ENCODE measurements at places on chromosomes 2 and 18.
A peak's percentile ranks its signal among the peaks of the same experiment; 100 is the strongest.

GRCh38 chr2:15720561-15721307 is 129.1 kb downstream of the DDX1 start:
- ATAC-seq, result no peak

GRCh38 chr18:79681484-79682387 is 2.1 kb downstream of the CTDP1 start:
- no peak for ATAC-seq

- no peak for ATAC-seq
Measured at GRCh38 chr18:22542406-22542835, 124.7 kb upstream of the CTAGE1 start.

DNA sequence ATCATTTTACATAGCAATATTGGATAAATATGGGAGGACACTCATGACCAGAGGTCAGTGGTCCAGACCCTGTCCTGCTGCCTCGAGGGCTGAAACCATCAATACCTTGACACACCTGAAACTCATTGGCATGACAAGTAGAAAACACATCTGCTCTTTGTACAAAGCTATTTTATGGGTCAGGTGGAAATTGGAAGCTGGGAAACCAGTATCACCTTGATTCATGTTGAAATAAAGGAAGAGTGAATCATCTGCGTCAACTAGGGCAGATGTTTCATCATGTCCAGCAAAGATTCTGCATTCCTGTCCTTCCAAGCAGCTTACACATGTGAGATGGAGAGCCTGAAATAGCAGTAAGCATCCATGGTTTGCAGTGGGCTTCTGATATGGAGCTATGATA is 80.0 kb upstream of the ERBB4 start:
- peak; percentile 94 for ATAC-seq

DNA sequence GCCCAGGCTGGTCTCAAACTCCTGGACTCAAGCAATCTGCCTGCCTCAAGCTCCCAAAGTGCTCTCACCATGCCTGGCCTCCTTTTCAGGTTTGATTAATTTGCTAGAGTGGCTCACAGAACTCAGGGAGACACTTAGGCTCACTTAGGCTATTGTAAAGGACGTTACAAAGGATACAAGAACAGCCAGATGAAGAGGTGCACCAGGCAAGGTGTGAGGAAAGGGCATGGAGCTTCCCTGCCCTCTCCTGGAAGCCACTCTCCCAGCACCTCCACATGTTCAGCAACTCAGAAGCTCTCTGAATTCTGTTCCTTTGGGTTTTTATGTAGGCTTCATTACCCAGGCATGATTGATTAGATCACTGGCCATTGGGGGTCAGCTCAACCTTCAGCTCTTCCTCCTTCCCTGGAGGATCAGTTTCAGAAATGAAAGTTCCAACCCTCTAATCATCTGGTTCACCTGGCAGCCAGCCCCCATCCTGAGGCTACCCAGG is 78.7 kb upstream of the RGPD5 start:
- ATAC-seq, result peak; percentile 90

DNA sequence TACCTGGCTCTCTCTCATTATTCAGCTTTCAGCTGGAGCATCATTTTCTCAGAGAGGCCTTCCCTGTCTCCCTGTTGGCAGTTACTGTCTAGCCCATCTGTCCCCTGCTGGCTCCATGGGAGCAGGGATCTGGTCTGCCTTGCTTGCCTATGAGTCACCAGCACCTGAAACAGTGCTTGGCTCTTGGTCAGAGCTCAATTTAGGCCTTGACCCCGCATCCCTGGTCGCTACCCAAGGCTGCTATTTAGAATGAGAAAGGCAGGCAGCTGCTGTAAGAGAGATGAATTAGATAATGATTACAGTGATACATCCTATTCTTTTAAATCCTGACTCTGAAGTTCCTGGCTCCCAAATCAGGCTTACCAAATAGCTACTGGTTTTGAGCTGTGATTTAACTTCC is 32.9 kb downstream of the KCNE4 start:
- ATAC-seq, result no peak

- ATAC-seq, result no peak
Measured at GRCh38 chr18:9711361-9712129, 3.4 kb downstream of the RAB31 start.

GRCh38 chr18:78679031-78679430 is 300.6 kb upstream of the SALL3 start:
- ATAC-seq, result no peak

GRCh38 chr2:201256082-201256481 is 4.3 kb upstream of the CASP8 start:
- ATAC-seq, result no peak

- peak; percentile 94 for ATAC-seq
Measured at GRCh38 chr2:205024822-205025518, 479.7 kb downstream of the PARD3B start.

- no peak for ATAC-seq
Measured at GRCh38 chr2:64839844-64840243, 149.4 kb upstream of the SLC1A4 start.

GRCh38 chr2:27308359-27308881 is at the start of gene UCN:
Gene UCN, minus strand, starts transcription at chr2:27308445. Its CDS starts 550 bp downstream, at chr2:27307895.
- peak; percentile 45 for ATAC-seq

DNA sequence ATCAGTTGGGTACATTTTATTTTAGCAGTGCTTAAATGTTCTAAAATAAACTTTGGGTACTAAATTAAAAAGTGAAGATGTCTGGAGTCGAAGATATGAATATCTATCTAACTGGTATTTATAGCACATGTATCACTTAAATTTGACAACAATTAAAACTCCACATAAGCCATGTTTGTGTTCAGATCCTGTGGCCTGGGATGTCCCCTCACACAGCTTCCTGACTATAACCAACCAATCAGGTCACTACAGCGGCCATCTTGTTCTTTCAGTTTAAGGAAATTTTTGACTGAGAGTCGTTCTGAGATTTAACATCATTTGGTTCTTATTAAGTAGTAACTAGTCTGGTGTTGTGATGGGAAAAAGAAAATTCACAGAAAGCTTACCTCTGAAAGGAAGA is 170.7 kb upstream of the NRP2 start:
- ATAC-seq, result no peak

DNA sequence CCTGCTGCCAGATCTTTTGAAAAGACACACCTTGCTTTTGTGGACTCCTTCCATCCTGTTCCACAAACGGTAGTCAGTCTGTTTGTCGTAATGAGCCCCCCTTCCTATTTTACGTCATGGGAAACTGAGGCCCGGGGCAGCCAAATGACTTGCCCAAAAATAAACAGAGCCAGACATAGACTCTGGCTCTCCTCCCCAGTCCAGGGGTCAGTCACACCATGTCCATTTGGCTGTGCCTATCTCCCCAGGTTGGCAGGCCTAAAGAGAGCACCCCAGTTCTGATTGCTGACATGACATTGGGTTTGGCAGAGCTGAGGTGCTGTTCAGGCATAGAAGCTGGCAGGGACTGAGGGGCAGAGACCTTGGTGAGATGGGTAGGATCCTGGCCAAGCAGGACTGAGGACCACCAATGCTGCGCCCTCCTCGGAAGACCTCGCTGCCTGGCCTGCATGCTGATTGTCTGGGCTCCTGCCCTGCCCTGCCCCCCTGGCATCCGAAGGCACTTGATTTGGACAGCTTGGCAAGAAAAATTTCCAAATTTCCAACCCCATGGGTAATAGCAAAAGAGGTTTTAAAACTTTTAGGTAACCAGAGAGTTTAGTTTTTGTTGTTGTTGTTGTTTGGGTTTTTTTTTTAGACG is 335.4 kb downstream of the DYSF start:
- ATAC-seq, result no peak

- peak; percentile 61 for ATAC-seq
Measured at GRCh38 chr2:205527801-205528200, 154.5 kb upstream of the NRP2 start.

DNA sequence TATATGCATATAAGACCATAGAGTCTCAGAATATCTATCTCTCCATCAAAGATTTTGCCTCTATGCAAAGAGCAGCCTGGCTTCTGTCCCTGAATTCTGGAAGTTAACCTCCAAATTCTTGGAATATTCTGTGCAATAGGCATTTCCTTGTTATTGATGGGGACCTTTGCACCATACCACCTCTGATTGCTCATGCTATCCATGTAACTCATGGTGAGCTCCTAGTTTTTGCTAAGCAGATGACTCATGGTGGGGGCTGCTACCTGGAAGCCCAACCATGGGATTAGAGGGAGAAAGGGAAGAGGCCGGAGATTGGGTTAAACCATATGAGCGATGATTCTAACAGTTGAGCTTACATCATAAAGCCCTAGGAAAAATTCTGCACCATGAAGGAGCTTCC is 310.2 kb upstream of the FIGN start:
- no peak for ATAC-seq

GRCh38 chr2:188647430-188648070 is 326.6 kb upstream of the COL3A1 start:
- no peak for ATAC-seq

- no peak for ATAC-seq
Measured at GRCh38 chr2:3445891-3446290, 66.4 kb downstream of the TRAPPC12 start.

GRCh38 chr18:78433562-78433961 is 546.1 kb upstream of the SALL3 start:
- ATAC-seq, result no peak

DNA sequence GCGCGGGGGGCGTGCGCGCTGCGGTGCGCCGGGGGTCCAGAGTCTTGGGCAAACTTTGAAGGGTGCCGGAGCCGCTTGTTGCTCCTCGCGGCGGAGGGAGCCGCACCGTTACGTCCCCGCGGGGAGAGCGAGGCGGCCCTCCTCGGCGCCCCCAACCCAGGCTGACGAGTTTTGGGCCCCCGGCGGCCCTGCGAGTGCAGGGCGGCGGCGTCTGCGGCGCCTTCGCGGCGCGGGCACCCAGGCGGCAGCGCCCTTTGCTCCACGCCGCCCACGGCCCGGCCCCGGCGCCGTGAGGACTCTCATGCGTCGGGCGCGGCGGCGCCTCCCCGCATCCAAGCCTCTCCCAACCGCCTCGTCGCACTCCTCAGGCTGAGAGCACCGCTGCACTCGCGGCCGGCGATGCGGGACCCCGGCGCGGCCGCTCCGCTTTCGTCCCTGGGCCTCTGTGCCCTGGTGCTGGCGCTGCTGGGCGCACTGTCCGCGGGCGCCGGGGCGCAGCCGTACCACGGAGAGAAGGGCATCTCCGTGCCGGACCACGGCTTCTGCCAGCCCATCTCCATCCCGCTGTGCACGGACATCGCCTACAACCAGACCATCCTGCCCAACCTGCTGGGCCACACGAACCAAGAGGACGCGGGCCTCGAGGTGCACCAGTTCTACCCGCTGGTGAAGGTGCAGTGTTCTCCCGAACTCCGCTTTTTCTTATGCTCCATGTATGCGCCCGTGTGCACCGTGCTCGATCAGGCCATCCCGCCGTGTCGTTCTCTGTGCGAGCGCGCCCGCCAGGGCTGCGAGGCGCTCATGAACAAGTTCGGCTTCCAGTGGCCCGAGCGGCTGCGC is 814 bp downstream of the FZD7 start:
- ATAC-seq, result peak; percentile 30

DNA sequence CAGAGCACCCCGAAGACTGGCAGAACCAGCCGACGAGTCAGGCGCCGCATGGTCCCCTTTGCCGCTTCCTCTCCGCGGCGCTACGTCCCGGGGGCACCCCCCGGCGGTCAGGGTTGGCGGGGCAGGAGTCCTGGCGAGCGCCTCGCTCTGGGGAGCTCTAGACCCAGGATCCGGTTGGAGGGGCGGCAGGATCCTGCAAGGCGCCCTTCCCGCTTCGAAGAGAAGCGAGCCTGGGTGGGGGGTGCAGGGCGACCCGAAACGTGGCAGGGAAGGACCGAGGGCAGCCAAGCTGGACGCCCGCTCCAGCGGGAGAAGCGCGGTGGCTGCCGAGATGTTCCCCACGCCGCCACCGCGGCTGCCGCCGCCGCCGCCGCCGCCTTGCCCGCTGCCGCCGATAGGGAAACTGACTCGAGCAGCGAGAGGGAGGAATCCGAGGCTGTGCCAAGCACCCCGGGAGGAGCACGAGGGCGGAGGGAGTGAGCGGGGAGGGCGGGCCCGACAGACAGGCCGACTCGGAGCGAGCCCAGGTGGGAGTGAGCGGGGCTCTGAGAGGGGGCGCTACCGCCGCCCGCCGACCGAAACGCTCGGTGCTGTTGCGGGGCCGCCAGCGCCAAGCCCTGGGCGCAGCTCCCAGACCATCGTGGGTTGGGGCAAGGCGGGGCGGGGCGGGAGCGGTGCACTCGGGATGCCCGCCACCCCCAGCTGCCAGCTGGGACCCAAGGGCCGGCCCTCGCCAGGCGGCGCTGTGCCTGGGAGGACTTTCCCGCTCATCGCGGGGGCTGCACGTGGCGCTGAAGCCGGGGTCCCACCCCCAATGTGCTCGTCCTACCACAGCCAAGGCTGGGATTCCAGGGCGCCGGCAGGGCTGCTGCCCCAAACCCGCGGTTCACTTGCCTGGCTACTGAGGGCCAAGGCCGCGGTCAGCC is at the start of gene GALNT14:
Gene GALNT14 (minus strand): TSS at position 404 of the 926 bp plus-strand sequence. CDS start 354 bp downstream, at position 50.
- ATAC-seq, result peak; percentile 82

GRCh38 chr2:97743913-97744312 is 30.5 kb downstream of the ZAP70 start:
- no peak for ATAC-seq

DNA sequence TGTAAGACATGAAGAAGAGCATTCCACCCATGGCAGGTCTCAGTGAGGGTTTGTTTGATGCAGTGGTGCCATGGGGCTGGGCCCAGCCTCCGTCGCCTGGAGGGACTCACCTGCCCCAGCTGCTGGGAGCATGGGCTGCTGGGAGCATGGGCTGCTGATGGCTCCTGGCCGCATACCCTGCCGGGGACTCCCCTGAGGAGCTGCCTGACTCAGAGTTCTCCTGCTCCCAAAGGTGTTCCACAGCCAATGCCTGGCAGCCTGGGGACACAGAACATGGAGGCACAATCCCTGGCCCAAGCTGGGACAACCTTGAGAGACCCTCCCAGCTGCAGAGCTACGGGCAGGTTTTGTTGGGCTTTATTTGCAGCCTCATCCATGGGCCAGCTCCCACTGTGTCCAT is 108.4 kb downstream of the COPS8 start:
- no peak for ATAC-seq

GRCh38 chr2:148209603-148210002 is 188.7 kb downstream of the MBD5 start:
- no peak for ATAC-seq

GRCh38 chr18:76688724-76689472 is 133.5 kb upstream of the ZNF236 start:
- peak; percentile 38 for ATAC-seq

All from esophagus mucosa (tissue), 1 donor.